ENCODE measurements at places on chromosomes 3 and 15. TPM values are rescaled to one million over a fixed set of nuclear protein-coding genes. Genes with fewer than 3 reads are reported as not detected.
A peak's percentile ranks its signal among the peaks of the same experiment; 100 is the strongest.

The CNTN6 gene
- total RNA-seq, result 0.82 TPM

GRCh38 chr15:63176302-63176701, 13.1 kb upstream of the RAB8B start:
- DNase-seq, result no peak

- DNase-seq, result no peak
Measured at GRCh38 chr3:124592658-124593441, 137.4 kb upstream of the UMPS start.

The CKMT1B gene
- 1.9 TPM for total RNA-seq

DNA sequence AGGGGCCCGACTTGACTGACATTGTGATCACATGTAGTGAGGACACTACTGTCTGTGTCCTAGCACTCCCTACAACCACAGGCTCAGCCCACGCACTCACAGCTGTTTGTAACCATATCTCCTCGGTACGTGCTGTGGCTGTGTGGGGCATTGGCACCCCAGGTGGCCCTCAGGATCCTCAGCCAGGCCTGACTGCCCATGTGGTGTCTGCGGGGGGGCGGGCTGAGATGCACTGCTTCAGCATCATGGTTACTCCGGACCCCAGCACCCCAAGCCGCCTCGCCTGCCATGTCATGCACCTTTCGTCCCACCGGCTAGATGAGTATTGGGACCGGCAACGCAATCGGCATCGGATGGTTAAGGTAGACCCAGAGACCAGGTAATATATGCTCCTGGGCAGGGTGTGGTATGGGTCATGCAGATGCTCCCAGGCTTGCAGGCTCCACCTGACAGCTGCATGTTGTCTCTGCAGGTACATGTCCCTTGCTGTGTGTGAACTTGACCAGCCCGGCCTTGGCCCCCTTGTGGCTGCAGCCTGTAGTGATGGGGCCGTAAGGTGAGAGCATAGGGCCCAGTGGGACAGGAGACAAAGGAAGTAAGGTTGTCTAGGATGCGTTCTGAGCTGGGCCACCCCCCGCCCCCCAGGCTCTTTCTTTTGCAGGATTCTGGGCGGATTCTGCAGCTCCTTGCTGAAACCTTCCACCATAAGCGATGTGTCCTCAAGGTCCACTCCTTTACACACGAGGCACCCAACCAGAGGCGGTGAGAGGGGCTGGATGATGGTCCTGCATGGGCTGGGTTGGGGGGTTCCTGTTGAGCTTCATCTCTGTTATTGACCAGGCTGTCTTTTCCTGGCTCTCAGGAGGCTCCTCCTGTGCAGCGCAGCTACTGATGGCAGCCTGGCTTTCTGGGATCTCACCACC, 4.4 kb downstream of the DALRD3 start:
- DNase-seq, result peak; percentile 52

The PLCL2 gene
- total RNA-seq, result 9.4 TPM

The TMEM207 gene
- not detected for total RNA-seq

GRCh38 chr15:31453558-31454318, 127.1 kb downstream of the KLF13 start:
- no peak for DNase-seq

The SLC25A38 gene
- total RNA-seq, result 26.6 TPM

The DCLK3 gene
- total RNA-seq, result 0.07 TPM

The ATP13A5 gene
- not detected for total RNA-seq

The TNNC1 gene
- total RNA-seq, result 0.45 TPM

GRCh38 chr3:59540696-59541095, 490.9 kb upstream of the CFAP20DC start:
- no peak for DNase-seq

The ATP8B4 gene
- total RNA-seq, result 0.18 TPM

DNA sequence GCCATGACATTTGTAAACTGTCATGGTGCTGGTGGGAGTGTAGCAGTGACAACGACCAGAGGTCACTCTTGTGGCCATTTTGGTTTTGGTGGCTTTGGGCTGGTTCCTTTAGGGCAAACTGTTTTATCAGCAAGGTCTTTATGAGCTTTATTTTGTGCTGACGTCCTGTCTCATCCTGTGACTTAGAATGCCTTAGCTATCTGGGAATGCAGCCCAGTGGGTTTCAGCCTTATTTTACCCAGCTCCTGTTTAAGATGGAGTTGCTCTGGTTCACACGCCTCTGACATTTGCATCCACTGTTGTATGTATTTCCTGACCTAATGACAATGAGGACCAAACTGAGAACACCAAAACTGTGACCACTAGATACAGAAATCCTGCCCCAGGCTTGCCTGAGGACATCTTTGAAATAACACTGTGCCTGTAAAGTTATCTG, 37.6 kb downstream of the RAB8B start:
- DNase-seq, result no peak

DNA sequence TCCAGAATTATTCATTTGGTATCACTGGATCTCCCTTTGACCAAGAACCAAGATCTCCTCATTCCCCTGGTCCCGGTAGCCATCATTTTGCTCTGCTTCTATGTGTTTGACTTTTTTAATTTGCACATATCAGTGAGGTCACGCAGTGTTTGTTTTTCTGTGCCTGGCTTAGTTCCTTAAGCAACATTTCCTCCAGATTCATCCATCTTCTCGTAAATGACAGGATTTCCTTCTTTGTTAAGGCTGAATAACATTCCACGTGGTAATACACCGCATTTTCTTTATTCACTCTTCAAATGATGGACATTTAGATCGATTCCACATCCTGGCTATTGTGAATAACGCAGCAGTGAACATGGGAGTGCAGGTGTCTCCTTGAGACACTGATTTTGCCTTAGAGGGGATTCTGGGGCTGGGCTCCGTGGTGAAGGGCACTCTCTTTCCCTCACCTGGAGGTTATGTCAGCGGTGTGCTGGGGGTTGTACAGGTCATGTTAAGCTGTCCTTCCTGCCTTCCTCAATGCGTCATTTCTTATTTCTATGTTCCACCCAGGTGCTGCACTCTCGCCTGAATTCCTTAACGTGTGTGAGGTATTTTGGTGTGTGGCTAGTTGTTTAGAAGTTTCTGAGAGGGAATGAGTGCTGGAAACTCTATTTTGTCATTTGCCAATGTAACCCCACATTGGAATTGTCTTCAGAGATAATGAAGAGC, 212.2 kb downstream of the LPP start:
- no peak for DNase-seq

GRCh38 chr3:38843898-38844297, 27.9 kb upstream of the SCN10A start:
- DNase-seq, result no peak

DNA sequence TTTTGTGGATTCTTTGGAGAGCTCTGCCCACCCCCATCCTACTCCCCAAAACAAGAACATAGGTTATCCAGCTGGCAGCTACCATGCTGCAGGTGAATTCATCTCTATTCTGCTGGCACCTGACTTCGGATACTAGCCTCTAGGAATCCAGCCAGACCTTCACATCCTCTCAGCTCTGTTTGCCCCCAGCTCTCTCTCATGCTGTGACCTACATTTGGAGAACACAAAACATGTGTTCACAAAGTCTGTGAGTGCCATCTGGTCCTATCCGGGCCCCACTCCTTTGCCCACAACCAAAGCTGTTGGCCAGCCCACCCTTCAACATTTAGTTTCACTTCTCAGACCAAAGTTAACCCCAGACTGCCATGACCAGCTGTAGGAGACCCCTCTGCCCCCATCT, 89.4 kb upstream of the C3orf80 start:
- no peak for DNase-seq

GRCh38 chr15:59686389-59686788, 2.7 kb downstream of the BNIP2 start:
- DNase-seq, result no peak

The DNAH1 gene
- total RNA-seq, result 3.2 TPM

DNA sequence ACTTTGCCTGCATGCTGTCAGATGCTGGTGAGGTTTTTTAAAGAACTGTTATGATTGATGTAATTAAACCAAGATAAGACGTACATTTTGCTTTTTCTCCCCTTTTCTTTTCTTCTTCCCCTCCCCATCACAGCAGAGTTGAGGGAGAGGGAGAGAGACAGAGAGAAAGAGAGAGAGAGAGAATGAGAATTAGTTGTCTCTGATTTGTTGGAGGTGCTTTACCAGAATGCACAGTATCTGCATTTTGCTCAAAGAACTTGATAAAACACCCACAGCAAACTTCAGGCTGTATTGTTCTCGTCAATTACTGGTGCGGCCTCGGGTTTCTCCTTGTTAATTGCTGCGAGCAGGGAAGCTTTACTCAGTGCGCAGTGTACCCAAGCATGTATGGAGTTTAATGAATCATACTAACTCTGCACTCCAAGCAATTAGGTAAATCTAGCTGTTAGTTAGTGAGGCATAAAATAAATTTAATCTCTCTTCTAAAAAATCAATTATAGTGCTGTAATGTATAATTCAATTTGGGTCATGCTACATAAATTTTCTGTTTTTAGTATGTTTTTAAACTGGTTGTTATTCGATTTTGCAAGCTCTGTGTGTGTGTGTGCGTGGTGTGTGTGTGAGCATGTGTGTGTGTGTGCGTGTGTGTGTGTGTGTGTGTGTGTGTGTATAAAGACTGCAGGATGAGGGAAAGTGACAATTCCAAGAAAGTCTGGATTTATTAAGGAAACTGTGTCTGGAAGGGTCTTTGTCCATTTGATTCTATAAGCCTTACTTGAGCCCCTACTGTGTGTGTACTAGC, 273.4 kb downstream of the TLE3 start:
- no peak for DNase-seq

The POPDC2 gene
- 3.8 TPM for total RNA-seq

- DNase-seq, result peak; percentile 14
Measured at GRCh38 chr15:94070356-94071295, 160.7 kb upstream of the MCTP2 start.

The CELSR3 gene
- 26.5 TPM for total RNA-seq

GRCh38 chr15:61153291-61153690, 75.8 kb downstream of the RORA start:
- no peak for DNase-seq

DNA sequence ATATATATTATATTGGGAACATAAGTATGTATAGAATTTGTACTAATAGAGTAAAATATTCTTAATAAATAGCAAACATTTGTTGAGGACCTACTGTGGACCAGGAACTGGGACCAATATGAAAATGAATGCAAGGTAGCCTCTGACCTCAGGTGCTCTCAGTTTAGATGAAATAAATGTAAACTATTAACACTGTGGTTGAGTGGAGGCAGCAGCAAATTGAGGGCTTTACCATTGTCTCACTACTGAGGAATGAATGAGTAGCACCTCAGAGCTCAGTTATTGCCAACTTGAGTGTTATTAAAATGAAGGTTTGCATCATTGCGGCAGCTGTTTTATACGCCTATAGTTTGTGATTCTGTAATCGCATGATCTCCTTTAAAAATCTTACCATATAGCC, 90.9 kb upstream of the CGNL1 start:
- no peak for DNase-seq

- DNase-seq, result no peak
Measured at GRCh38 chr3:175346573-175347356, 487.6 kb downstream of the NAALADL2 start.

- DNase-seq, result no peak
Measured at GRCh38 chr3:23162934-23163333, 40.2 kb upstream of the UBE2E2 start.

DNA sequence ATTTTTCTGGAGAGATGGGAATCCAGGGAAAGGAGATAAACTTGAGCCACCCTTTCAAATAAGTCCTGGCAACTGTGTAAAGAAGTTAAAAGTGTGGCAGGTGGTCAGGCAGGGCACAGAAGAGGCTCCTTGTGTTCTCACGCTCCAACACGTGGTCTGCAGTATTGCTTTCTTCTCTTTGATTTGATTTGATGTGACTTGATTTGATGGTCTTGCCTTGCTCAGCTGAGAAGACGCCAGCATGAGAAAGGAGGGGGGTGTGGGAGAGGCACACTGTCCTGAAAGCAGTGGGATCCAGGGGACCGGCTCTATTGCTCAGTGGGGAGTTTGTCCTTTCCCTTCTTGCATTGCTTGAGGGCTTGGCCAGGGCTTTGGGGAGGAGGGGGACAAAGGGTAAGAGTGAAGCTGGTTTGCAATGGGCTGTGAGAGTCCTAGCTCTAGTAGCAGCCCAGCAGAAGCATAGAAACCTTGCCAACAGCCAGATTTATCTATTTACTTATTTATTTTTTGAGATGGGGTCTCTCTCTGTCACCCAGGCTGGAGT, 25.7 kb upstream of the NEO1 start:
- DNase-seq, result no peak
